ENCODE measurements at places on chromosomes 3 and 15.

DNA sequence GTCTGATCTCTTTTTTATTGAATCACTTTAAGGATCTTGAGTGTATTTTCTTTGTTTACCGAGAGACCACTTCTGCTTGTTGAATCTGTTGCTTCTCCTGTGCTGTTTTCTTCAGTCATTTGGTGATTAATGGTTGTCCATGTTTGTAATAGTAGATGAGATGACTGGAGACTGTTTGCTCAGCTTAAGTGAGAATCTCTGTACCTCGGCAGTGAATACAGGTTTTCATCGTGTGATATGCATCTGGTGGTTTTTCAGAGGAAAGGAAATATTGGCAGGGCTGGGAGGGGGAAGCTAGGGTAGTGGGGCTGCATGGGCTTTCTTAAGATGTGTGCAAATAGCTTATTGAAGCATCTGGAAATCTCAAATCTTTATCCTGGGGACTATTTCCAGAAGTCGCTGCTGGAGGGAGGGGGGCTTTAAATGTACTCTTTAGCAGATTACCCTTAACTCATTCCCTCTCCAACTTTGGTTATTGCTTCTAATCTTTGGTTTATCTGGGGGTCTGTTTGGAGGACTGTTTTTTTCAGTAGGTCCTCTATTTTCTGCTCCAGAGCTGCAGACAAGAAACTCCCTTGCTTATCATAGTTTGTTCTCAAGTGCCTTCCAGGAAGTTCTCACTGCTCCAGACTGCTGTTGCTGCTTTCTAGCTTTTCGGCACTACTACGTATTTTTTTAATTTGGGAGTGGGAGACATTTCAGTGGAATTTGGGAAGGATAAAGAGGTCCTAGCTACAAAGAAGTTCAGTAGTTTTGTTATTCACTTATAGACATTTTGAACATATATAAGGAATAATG, 19.4 kb downstream of the CMTM8 start:
- no peak for DNase-seq

DNA sequence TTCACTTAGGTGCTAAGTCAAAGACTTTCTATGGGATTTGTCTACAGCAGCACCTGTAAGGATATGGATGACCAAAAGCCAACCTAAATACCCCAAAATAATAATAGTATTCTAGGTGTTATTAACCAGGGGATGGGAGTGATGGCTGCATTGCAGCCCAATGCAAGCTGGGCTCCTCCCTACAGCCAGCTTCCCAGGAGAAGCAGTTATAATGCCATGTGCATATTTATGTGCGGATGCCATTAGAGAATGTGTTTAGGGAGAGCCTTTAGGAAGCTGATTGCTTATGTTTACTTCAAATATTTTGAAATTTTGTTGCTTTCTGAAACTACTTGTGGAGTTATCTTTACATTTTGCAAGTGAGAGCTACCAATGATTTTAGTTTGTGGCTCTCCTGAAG, 237.3 kb downstream of the CHST2 start:
- no peak for DNase-seq

GRCh38 chr15:78933823-78934654, 10.8 kb downstream of the CTSH start:
- no peak for DNase-seq

- no peak for DNase-seq
Measured at GRCh38 chr3:187943677-187944389, 198.6 kb upstream of the BCL6 start.

- DNase-seq = no peak
Measured at GRCh38 chr15:100703671-100704070, 101.3 kb downstream of the ASB7 start.

- DNase-seq = no peak
Measured at GRCh38 chr3:110623571-110623970, 448.0 kb upstream of the NECTIN3 start.

GRCh38 chr3:13484851-13485590, 4.9 kb downstream of the HDAC11 start:
- DNase-seq = no peak

- DNase-seq = no peak
Measured at GRCh38 chr3:45758871-45759270, 37.5 kb downstream of the SLC6A20 start.

GRCh38 chr15:23035964-23036566, 3.3 kb downstream of the TUBGCP5 start:
- DNase-seq = no peak

DNA sequence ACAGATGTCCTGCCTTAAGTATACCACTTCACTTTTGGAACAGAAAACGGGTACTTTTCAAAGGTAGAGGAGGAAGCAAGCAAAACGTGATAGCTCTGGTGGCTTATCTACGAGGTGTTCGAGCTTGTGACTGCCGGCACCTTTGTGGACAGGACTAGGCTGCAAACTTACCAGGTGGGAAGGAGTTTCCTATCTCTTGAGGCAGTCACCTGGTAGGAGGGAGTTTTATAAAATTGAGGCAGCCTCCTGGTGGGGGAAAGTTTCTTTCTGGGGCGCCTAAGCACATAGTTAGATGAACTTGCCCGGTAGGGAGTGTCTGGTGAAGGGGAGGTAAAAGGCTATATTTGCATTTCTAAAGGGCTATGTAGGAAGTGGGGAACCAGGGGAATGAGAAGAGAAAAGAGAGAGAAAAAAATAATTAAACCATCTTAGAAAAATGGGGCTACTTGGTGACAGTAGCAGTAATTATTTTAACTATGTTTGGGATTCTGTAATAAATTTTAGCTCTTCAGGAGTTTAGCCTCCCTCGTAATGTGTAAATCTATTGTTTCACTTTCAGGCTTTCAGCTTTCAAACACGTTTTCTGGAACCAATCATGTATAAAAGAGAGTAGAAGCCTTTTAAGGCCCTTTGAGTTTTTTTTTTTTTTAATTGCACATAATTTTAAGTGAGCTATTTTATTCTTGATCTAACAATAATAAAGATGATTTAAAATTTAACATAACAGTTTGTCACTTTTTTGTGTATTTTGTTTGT, 131.0 kb downstream of the IL5RA start:
- no peak for DNase-seq

DNA sequence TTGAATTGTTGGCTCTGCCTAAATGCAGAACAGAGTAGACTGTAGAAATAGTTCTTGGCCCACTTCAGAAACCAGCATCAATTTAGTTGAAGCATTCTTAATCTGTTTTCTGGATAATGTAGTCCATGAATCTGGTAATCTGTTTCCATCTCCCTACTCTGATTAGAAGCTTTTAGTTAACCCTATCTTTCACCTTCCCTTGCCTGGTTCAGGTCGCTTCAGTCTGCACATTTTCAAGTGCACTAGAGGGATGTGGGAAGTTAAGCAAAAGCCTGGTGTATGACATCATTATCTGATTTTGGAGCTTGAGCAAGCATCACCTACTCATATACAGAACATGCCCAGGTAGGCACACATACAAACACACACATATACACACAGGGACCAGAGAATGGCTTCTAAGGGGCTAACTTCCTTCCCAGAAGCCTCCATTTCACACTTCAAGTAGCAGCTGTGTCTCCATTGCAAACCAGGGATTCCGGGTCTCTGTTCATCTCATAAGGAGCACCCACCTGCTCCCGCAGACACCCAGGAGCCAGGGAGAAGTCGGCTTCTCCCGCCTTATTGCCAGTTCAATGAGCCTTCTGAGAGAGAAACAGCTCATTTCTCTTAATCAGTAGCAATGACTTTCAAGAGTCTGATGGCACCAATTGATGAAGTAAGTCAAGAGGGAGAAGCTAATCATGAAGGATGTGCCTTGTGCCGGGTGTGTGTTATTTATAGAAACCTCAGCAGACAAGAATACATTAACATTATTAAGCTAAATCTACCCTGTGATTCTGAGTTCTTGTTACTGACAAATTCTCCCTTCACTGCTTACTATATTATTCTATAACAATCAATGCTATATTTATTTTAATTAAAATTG, 347.9 kb upstream of the STAC start:
- DNase-seq = no peak

DNA sequence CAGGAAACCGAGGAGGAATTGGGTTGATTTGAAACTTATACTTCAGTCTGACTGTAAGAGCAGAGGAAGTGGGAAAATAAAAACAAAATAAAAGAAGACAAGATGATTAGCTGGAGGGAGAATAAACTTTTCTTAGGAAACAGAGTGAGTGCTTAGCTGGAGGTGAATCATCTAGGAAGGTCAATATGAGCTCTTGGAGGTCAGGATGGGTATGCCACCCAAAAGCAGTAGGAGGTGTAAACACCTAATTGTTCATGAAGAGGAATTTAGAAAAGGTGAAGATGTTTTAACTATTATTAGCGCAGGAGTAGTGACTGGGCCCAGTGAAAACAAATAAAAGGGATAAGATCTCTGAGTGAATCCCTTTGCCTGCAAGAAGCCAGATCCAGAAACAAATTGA, 39.9 kb upstream of the ARL14 start:
- DNase-seq = no peak

- DNase-seq = peak; percentile 94
Measured at GRCh38 chr15:39580485-39581241, at the start of gene THBS1. TSS of gene THBS1 (plus strand) at chr15:39581079. CDS start at chr15:39581858, 779 bp downstream.

Data from AG09309 (cell line).